Suppressor macrophage (primary cell): ENCODE measurements at places on chromosomes 16 and 17.

- DNase-seq: peak; percentile 64
Observed at GRCh38 chr16:71499775-71500364, 10.7 kb upstream of the ZNF19 start.

GRCh38 chr17:76081295-76082210, 2.6 kb downstream of the ZACN start:
- no peak for DNase-seq

GRCh38 chr16:10812312-10813098, 6.1 kb downstream of the TVP23A start:
- DNase-seq: peak; percentile 30

DNA sequence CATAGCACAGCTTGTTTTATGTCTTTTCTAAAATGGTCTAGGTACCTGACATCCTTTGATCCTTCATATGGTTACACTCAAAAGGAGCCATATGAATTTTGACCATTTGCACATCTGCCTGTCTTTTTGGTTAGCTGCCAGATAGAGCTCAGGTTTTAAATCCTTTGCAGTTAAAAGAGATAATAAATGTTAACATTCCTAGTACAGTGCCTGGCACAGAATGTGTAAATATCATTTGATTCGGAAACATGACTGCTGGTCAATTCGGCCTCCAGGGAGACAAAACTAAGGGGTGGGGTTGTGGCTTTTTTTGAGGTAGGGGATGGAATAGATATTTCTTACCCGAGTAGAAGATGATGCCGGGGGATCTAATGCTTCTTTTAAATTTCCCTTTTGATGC, 64.2 kb downstream of the FTO start:
- DNase-seq: no peak

- no peak for DNase-seq
Observed at GRCh38 chr17:68446626-68447041, 10.7 kb downstream of the WIPI1 start.

GRCh38 chr17:9120471-9120870, 99.2 kb downstream of the NTN1 start:
- DNase-seq: no peak

DNA sequence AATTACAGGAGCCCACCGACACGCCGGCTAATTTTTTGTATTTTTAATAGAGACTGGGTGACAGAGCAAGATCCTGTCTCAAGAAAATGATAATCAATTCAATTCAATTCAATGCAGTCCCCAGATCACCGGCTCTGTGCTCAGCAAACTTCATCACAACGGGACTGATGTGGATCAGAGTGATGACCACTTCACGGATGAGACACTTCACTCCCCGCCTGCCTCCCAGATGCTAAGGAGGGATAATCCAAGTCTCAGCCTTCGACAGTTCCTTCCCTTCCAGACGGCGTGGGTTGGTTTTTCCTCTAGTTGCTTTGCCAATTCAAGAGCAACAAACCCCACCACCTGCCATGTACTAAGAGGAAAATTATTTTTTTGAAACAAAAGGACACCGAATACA, 93.8 kb downstream of the ZDHHC7 start:
- DNase-seq: no peak

GRCh38 chr17:13729466-13730134, 127.9 kb upstream of the HS3ST3A1 start:
- DNase-seq: no peak

- no peak for DNase-seq
Observed at GRCh38 chr17:73653810-73654209, 9.6 kb upstream of the SDK2 start.

DNA sequence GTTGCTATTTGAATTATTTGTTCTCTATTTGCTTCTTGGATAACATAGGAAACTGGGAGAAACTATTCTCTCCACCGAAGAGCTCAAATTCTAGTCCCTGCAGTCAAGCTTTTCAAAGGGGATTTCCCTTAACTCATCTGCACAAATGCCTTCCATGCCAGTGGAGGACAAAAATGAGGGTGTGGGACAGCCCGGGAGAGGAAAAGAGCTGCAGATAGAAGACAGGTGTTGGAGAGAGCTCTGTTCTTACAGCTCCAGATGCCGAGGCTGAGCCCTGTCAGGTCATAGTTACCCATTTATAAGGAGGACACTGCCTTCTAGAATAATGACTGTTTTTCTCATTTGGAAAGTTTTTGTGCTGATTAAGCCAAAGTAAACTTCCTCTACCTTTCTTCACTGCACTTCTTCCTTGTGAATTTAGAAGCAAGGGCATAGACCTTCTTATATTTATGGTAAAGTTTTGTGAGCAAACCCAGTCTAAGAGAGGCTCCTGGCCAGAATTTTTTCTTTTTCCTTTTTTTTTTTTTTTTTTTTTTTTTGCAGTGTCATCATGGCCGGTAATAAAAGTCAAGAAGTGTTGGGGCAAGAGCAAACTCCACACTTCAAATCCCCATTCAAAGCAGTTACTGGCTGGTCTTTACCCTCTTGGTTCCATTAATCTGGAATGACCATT, 177.2 kb downstream of the ABCC12 start:
- DNase-seq: no peak

- DNase-seq: no peak
Observed at GRCh38 chr17:43442711-43443110, 41.1 kb upstream of the DHX8 start.

DNA sequence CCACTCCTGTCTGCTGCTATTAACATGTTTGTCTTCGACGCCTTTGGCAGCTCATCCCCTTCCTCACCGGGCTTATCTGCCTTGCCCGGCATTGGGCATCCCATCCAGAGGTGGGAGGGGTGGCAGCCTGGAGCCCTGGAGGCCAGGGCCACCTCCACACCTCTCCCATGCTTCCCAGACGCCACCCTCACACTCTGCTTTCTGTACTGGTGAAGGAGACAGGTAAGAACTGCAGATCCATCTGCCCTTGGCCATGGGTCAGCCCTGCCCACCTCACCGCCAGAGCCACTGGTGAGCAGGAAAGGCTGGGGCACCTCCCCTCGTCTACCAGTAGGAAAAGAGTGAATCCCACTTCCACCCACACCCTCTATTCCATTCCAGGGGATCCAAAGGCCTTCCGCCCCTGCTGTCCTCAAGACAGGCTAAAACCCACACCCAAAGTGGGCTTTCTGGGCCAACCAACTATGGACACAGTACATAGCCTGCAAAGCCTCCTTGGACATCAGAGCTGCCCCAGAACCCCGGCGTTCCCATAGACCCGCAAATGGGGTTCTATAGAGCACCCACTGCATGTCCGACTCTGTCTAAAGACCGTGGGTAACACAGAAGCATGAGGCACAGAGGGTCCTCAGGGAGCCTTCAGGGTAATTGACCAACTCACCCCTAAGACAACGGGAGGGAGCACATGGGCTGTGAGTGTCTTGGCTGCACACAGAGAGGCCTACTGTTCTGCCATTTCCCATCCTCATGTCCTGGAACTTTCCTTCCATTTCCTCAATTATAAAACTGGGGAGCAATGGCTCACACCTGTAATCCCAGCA, 23.4 kb upstream of the RBFOX3 start:
- DNase-seq: no peak

DNA sequence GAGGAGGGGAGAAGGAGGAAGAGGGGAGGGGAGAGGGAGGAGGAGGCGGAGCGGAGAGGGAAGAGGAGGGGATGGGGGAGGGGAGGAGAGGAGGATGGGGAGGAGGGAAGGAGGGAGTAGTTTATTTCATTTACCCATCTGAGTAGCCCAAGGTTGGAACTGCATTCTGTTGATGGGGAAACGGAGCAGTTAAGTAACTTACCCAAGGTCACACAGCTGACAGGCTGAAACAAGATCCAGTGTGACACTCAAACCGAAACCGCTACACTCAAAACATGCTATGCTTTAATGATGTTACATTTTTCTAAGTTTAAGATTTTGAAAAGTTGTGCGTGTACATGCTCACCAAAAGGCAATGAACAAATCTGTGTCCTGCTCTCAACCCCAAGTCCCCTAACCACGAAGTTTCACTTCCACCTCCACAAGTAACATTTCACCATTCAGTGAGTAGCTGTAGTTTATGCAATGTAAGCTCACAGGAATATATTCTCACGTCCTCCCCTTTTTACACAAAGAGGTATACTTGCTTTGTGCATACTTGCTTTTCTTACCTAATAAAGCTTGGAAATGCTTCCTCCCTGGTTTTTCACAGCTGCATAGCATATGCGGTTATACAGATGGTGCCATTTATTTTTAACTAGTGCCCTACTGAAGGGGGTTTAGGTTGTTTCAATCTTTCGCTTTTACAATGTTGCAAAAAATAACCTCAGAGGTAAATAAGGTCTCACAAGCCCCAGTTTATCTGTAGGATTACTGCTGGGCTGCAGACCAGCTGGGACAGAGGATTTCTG, 275.3 kb downstream of the PARN start:
- DNase-seq: peak; percentile 77

DNA sequence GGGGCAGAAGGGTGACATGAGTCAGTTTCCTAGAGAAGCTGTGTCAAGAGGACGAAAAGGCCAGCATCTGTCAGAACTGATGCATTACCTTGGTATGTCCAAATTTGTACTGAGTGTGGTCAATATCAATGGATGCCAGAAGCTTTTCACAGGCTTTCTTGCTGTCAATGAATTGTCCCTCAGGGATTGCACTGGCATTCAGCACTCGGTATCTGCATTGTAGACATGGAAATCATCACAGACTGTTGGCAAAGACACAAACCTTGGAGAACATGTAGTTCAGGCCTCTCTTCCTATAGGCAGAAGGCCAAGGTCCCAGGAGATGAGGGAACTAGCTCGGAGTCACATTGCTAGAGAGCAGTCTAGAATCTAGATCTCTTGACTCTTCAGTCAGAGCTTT, 16.6 kb downstream of the MYH3 start:
- DNase-seq: no peak

DNA sequence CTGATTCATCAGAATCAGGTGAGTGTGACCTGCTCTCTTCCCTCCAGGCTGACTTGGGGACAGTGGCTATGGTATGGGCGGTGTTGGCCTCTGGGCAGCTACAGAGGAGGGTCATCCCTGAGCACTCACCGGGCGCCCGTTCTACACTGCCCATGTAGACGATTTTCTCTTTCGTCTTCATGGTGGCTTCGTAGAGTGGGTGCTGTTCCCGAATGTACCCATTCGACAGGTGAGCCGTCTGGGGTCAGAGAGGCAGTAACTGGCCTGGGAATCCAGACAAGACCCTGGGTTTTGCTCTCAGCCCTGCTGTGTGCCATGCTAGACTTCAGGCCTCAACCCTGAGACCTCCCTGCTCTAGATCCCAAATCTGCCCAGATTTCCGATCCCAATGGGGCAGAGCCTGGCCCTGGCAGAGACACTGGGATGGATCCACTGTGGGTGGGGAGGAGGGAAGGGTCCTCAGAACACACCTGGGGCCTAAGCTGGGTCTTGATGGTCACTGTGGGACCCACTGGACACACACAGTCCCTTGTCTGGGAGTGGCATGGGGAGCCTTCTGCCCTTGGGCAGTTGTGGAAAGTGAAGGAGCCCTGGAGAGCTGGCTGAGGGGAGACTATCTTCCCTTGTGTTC, 13.2 kb downstream of the USP6 start:
- no peak for DNase-seq

DNA sequence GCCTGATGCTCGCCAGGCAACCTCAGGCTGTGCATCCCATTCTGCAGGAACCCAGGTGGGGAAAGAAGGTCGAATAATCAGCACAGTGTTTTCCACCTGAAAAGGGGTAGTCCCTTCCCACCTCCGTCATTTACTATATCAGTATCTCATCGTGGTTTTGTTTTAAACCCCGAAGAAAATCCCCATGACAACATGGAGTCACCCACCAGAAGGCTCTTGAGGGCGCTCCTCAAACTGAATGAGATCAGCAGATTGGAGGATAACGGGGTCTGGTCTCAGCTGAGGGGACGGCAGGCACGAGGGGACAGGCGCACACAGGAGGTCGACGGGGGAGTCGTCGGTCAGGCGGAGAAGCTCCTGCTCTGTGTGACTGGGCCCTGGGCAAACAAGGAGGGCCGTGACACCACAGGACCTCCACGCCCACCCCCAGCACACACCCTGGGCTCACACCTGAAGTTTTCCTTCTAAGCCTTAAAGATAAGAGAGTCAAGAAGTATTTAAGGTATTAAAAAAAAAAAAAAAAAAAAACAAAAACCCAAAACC, 44.2 kb downstream of the MARF1 start:
- no peak for DNase-seq

GRCh38 chr16:29757950-29758466, 12.2 kb upstream of the C16orf54 start:
- DNase-seq: peak; percentile 25

GRCh38 chr17:62000186-62000585, 64.9 kb downstream of the MED13 start:
- no peak for DNase-seq

GRCh38 chr16:83136924-83137323, 510.2 kb downstream of the CDH13 start:
- no peak for DNase-seq

GRCh38 chr16:52963212-52963854, 89.4 kb downstream of the CHD9NB start:
- no peak for DNase-seq

GRCh38 chr17:6714315-6714874, 1.2 kb upstream of the SLC13A5 start:
- DNase-seq: no peak

DNA sequence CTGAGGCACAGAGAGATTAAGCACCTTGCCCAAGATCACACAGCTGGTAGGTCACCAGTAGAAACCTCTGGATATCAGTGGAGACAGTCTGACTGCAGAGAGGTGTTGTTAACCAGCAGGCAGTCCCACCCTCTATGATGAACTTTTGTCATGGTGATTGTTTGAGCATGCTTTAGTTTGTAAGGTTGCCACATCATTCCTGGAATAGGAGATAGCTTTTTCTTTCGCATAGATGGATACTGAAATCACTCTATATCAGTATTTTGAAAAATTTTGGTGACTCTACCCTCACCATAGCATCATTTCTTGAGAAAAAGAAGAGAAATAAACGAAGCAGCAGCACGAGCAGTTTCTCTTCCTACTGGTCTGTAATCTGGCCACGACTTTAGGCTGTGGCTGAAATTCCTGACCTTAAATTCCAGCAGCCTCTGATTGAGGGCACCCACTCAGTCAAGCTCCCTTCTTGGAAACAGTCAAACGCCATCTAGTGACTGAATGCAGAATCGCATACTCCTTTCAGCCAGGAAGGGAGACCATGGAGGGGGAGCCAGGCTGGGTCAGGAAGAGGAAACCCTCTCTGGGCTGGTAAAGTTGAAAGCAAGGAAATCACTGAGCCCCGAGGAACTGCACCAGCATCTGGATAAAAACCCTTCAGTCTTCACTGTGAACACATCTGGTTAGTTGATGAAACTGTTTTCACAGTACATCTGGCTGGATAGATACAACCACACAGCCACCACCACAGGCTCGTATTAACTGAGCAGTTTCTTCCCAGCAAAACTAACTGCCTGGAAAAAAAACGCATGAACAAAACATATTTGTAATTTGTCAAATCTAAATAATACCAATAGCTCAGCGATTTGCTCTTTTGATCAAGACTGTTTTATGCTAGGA, 108.5 kb upstream of the XYLT1 start:
- peak; percentile 82 for DNase-seq
